ENCODE measurements at places on chromosomes 7 and 10.
A peak's percentile ranks its signal among the peaks of the same experiment; 100 is the strongest.

- no peak for DNase-seq
Observed at GRCh38 chr10:9091530-9092093, 1037.1 kb downstream of the GATA3 start.

- no peak for DNase-seq
Observed at GRCh38 chr7:2633538-2634266, 1.9 kb downstream of the TTYH3 start.

- no peak for DNase-seq
Observed at GRCh38 chr7:79410345-79410744, 43.1 kb downstream of the MAGI2 start.

- no peak for DNase-seq
Observed at GRCh38 chr10:117264782-117265181, 23.9 kb downstream of the SLC18A2 start.

GRCh38 chr7:44664780-44665461 is 58.5 kb downstream of the OGDH start:
- DNase-seq = no peak

GRCh38 chr10:70694418-70695141 is 22.3 kb downstream of the ADAMTS14 start:
- no peak for DNase-seq

DNA sequence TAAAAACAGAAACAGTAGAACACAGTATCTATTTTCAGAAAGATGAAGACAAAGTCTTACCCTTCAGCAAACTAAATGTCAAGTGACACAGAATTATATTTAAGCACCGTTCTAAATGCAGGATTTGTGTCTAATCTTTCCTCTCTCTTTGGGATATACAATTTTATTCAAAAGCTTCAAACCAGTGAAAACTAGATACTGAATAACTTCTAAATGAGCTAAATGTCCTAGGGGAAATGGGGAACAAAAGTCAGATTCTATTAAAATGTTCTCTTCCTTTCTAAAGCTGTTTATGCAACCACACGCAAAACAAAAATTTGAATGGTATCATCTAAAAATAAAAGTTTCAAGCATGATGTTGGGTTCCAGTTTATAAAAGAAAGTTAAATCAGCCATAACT is 136.4 kb upstream of the AOAH start:
- no peak for DNase-seq

- DNase-seq = no peak
Observed at GRCh38 chr10:104811166-104811565, 170.1 kb downstream of the SORCS3 start.

DNA sequence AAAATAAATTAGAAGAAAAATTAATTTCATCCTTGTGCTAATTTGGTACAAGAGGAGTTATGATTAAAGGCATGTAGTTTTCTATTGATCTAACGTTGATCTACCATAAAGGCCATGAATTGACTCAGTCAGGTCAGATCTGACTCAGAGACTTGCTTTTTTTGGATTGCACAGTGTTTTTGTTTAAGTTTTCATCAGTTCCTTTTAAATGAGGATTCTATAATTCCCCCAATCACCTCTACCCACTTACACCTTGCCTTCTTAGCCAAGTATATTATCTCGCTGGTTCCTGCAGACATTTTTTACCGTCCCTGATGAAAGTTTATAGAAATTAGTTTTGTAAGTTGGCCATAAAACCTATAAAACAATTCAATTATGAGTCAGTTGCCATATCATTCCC is 132.4 kb upstream of the PALS2 start:
- DNase-seq = no peak

GRCh38 chr7:90994121-90994520 is 270.1 kb upstream of the FZD1 start:
- DNase-seq = no peak

DNA sequence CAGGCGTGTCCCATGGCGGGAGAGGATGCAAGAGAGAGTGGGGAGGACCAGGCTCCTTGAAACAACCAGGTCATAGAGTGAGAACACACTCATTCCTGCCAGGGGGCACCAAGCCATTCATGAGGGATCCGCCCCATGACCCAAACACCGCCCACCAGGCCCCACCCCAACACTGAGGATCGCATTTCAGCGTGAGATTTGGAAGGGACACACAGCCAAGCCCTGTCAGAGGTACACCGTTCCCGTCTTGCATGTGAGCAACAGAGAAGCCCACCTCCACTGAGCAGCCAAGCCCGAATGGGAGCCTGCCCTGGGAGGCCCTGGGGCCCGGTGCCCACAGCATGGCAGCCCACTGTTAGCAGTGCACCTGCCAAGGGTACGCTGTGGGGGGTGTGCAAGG is 7.9 kb upstream of the ARPC1B start:
- no peak for DNase-seq

GRCh38 chr10:129937351-129937751 is 26.7 kb downstream of the EBF3 start:
- no peak for DNase-seq

GRCh38 chr10:92574548-92575261 is 812 bp upstream of the IDE start:
- DNase-seq = no peak

GRCh38 chr7:20310963-20311742 is 19.5 kb upstream of the ITGB8 start:
- DNase-seq = no peak

GRCh38 chr7:114937446-114937845 is 15.6 kb downstream of the MDFIC start:
- DNase-seq = no peak

GRCh38 chr7:105678811-105679495 is 97.7 kb upstream of the EFCAB10 start:
- DNase-seq = no peak

- no peak for DNase-seq
Observed at GRCh38 chr7:23347682-23348180, 48.6 kb downstream of the MALSU1 start.

GRCh38 chr10:19245889-19246752 is 197.5 kb downstream of the MALRD1 start:
- DNase-seq = no peak

DNA sequence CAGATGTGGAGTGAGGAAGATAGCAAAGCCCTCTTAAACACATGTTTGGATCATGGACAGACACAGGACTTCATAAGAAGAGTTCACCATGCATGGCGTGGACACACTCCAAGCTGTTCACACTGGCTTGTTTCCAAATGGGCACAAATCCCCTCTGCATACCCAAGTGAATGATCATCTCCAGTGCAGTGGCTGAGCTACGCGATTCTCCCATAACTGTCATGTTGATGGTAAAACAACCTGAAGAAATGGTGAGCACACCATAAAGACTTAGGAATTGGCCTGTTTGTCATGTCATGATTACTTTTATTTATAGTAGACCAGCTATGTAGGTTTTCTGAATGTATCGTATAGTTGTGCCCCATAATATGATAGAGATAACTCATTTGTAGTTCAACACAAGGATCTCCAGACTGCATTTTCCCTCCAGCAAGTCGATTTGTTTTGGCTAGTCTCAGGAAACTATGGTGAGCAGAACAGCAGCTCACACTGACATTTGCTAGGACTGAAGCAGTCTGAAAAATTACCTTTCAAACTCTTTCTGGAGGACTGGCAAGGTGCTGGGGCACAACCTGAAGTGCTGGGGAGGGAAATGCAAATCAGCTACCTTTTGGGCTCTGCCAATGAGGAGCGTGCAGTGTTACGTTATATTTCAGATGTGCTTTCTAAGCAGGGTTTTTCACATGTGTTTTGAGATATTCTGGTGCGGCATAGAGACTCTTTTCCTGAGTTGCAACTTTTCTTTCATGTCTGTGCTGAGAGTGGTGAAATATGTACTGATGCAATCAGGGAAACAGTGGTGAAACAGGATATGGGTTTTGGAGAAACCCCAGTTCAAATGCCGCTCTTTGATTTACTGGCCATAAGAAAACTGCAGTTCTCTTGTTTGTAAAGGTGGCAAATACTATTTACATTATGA is 629.6 kb upstream of the DPP6 start:
- DNase-seq = no peak

DNA sequence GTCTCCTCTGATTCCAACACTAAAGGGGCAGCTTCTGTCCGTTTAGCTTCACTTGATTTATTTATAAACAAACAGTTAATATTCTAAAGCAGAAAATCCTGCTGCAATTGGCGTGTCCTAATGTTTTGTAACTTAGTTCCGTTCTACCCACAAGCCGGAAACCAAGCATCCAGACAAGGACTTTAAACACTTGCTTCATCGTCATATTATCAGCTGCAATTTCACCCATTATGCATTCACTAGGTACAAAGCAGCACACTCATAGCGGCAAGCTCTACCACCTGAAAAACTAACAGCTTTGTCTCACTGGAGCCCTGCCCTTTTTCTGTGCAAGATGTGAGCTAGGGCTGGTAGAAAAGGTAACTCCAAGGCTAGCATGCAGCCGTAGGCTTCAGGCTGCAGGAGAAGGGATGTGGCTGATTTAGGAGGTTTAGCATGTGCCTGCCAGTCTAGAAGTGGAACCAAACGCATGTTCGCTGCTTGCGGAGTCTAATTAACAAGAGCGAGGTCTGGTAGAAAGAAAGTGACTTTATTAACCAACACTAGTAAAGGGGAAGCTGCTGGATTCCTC is 43.7 kb upstream of the BPGM start:
- DNase-seq = no peak

GRCh38 chr10:119863951-119864565 is 8.6 kb downstream of the MCMBP start:
- no peak for DNase-seq

DNA sequence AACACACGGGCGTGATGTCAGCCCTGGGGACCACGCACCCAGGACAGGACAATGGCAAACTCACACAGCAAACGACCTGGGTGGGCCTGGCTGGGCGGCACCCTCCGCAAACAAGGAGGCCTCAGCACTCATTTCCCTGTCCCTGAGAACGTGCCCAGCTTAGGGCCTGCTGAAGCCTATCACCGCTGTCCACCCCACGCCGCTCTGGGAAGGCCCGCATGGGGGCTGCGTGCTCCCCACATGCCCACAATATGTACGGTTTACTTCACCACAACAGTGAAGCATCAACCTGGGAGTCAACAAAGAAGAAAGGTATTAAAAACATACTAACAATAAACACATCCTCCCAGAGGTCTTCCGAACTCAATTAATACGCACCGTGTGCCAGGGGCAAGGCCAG is 12.2 kb downstream of the MAD1L1 start:
- no peak for DNase-seq

DNA sequence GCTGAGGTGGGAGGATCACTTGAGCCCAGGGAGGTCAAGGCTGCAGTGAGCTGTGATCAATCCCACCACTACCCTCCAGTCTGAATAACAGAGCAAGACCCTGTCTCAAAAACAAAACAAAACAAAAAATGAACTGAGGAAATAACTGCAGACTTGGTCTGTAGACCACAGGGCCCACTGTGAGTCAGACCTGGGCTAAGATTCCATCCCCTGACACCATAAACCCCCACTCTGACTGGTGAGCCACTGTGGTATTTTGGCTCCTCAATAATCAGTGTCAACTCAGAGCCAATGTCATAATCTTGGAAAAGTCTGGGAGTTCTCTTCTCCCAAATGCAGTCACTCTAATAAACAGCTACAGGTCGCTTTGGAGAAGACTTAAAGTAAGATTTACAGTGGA is 24.0 kb upstream of the ERCC6 start:
- DNase-seq = no peak

GRCh38 chr7:71472962-71473361 is 341.0 kb downstream of the GALNT17 start:
- DNase-seq = no peak

- no peak for DNase-seq
Observed at GRCh38 chr10:110744782-110745181, 100.6 kb downstream of the RBM20 start.

- DNase-seq = no peak
Observed at GRCh38 chr7:157425137-157425731, 88.4 kb downstream of the DNAJB6 start.

- peak; percentile 33 for DNase-seq
Observed at GRCh38 chr7:94087664-94088352, 83.7 kb upstream of the BET1 start.

GRCh38 chr10:103493916-103494877 is 692 bp downstream of the NEURL1 start:
- DNase-seq = peak; percentile 39

GRCh38 chr7:141710301-141710700 is 2.1 kb downstream of the WEE2 start:
- no peak for DNase-seq

- DNase-seq = peak; percentile 53
Observed at GRCh38 chr10:110221721-110222261, 14.4 kb downstream of the MXI1 start.

DNA sequence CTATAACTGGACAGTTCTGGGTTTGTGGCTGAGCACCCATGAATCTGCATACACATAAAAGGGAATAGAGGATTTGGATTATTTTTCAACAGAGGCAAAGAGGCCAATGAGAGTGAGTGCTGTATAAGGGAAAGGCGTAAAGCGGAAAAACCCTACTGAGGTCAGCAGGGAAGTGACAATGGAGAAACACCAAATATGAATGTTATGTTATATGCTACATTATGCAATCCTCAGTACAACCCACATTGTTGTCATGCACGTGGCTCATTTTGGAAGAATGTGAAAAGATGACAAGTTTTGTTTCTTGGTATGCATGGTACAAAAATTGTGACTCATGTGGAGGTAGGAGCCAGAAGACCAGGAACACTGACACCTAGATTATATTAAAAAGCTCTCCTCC is 113.6 kb upstream of the AMPH start:
- DNase-seq = no peak

DNA sequence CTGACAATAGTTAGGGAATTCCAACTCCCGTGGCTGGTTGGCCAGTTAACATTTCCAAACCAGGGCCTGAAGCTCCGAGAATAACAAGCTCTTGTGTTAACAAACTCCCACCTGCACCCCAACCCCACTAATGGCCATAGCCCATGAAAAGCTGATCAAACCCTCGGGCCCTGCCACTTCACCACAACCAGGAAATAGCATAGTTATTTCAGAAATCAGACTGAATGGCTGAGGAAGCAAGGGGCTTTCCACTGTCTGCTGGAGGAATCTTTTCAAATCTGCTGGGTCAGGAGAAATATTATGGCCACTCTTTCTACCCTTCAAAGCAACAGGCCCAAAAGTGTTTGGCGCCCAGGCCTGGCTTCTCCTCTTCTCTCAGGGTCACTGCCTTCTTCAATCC is 145.6 kb downstream of the GLCCI1 start:
- DNase-seq = no peak

DNA sequence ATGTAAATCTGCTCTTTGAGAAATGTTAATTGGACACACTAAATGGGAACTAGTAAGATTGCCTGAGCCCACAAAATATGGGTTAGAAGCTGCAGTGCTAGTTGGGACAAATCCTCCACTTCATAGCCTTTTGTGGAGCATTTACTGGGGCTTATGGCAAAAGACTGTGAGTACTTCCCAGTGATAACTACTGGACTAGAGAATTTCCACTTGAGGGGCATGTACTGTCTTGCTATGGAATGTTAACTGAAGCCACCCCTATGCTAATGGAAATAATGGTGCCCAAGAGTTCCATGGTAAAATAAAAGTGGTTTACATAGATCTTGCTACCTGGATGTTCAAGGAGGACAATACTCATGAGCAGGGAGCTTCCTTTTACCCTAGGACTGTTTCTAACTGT is 29.3 kb downstream of the AVL9 start:
- DNase-seq = no peak

DNA sequence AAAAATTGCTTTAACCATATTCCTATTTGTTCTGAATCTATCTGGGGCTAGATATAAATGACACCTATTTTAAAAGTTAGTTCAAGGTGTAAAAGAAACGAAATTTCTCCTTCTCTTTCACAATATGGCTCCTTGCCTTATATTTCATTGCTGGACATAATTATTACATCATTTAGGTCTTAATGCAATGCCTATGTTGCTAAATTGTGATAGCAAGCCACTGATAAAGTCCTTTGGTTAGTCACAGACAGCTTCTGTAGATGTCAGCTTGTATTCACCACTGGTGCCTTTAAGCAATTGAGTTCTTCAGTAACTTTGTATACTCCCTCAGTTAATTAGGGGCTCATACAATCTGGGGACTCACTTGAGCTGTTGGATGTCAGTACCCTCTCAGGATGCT is 1236.6 kb downstream of the GATA3 start:
- DNase-seq = no peak

Measured in effector memory CD8-positive, alpha-beta T cell (primary cell).